Omental fat pad (tissue), 4 donors: ENCODE measurements at places on chromosomes 1 and 21. TPM values are rescaled to one million over a fixed set of nuclear protein-coding genes. Genes with fewer than 3 reads are reported as not detected.

The SLC9C2 gene
- not detected for total RNA-seq

The KCNN3 gene
- total RNA-seq = 0.24 TPM

DNA sequence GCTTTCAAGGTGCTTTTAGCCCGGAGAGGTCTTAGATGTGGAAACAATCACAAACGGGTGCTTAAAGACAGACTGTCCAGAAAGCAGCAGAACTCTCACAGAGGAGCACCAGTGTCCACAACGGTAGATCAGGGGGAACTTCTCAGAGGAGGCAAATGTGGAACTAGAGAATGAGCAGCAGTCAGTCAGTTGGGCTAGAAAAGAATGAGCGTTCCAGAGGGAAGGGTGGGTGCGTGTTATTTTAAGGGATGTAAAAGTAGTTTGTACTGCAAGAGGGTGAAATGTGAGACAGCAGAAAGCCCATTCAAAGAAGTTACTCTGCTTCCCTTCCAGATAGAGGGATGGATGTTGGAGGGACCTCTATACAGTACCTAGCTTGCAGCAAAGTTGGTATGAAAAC lies 30.9 kb downstream of the RGS5 start:
- no peak for DNase-seq

GRCh38 chr1:205009670-205010069 lies 33.3 kb upstream of the CNTN2 start:
- DNase-seq = no peak

DNA sequence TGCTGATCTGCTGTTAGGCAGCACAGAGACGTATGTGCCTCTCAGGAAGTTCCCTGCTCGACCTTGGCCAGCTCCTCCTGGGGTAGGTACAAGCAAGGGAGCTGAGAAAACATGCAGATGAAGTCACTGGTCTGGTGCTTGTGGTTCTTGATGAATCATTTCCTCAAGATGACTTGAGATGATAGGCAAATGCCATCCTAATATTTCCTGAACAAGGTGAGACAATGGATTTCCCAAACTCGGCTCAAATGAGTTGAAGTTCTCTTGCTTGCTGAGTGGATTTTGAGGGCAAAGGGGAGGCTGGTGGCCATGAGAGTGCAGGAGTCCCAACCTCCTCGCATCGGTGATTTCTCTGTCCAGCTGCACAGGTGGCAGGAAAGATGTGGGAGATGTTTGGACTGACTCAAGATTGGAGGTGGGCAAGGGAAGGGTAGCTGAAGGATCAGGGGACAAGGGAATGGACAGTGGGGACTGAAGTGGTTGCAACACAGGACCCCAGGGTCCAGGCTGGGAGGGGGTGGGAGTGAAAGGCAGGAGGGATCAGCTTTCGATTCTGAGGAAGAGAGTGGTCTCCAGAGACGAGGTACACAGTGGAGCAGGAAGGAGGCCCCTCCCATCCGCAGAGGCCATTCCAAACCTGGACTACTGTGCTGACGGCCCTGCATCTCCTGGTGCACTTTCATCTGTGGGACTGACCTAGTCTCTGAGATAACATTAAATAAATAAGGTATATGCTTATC lies 63.9 kb downstream of the CAPN2 start:
- DNase-seq = no peak

GRCh38 chr1:227895828-227896685 lies 51.7 kb downstream of the WNT9A start:
- DNase-seq = peak; percentile 6

- DNase-seq = no peak
Observed at GRCh38 chr1:6634371-6635052, 9.8 kb downstream of the THAP3 start.

The CLCA1 gene
- total RNA-seq = not detected

- no peak for DNase-seq
Observed at GRCh38 chr1:26833432-26834405, 7.2 kb downstream of the ZDHHC18 start.

DNA sequence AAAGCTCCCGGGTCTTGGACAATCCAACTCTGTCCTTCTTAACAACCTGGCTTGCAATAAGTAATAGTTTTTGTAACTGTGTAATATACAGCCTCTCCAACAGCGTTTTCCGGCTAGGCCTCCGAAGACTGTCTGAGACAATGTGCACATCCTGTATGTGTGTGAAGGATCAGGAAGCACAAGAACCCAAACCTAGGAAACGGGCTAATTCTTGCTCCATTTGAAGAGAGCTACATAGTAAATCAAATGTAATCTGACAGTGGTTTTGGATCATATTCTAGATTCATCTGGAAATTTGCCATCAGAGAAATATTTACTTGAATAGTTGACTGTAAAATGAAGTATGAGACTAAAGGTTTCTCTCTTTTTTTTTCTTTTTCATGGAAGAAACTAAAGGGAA lies 1.2 kb downstream of the GPR52 start:
- DNase-seq = no peak

- no peak for DNase-seq
Observed at GRCh38 chr1:81802707-81803430, 2.1 kb downstream of the ADGRL2 start.

GRCh38 chr1:165228676-165229075 lies 127.8 kb downstream of the LMX1A start:
- DNase-seq = no peak

GRCh38 chr1:36133484-36133883 lies 8.5 kb upstream of the COL8A2 start:
- peak; percentile 70 for DNase-seq

DNA sequence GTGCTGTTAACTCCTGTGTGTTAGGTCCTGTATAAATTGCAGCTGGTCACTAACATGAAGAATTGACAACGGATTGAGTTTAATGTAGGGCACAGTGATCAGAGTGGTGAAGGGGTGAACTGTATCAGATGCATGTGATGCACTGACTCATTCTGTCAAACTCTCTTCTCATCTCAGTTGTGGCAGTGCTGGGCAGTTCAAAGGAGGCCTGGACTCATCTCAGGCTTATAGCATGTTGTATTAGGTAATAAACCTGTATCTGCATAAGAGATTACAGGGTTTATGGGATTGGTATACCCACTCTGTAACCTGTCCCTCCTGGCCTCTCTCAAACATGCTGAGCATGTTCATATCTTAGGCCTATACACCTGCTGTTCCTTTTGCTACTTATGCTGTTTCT lies 12.4 kb upstream of the GBP3 start:
- DNase-seq = no peak

DNA sequence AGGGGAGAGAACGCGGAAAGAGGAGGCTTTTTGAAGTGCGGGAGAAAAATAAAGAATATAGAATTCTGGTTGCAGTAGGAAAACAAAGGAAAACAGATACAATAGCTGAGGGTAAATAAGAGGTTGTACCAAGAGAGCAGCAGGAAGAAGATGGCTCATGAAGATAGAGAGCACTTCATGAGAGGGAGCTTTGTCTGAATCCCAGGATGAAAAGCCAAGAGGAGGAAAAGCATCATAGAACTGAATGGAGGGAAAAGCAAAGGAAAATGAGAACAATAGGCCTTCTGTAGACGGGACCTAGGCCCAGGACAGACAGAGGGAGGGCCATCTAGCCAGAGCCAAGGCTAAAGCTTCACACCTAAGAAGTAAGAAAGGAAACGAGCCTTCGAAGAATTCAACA lies 49.5 kb downstream of the ATP6V1G3 start:
- no peak for DNase-seq

GRCh38 chr1:99964806-99965205 lies 5.0 kb upstream of the SLC35A3 start:
- no peak for DNase-seq

DNA sequence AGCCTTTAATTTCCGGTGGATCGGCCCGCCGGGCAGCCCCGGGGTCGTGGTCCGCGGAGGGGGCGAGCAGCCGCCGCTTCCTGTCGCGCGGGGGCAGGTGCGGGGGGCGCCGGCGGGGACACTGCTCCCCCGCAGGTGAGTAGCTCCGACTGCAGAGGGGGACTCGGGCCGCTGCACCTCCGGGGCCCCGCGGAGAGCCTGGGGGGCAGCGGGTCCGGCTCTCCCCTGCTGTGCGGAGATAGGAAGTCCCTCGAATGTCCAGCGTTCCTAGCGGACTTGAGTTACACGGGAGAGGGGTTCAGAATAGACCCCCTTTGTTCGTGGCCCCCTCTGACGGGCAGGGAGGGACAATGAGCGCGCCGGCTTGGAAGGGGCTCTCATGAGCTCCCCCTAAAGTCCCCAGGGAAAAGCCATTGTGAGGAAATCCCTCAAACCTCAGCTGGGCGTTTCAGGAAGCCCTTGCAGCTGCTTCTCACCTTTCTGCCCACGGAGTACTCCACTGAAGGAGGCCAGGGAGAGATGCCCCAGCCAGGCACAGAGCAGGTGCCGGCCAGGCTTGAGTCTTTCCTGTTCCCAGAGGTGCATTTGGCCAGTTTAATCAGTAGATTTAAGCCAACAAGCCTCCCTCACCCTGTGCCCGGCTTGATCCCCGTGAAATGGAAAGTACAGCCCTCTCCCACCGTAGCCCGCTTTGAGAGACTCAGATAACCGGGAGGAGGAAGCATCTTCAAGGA lies 925 bp downstream of the PDE9A start:
- no peak for DNase-seq

The NPL gene
- 26.3 TPM for total RNA-seq

DNA sequence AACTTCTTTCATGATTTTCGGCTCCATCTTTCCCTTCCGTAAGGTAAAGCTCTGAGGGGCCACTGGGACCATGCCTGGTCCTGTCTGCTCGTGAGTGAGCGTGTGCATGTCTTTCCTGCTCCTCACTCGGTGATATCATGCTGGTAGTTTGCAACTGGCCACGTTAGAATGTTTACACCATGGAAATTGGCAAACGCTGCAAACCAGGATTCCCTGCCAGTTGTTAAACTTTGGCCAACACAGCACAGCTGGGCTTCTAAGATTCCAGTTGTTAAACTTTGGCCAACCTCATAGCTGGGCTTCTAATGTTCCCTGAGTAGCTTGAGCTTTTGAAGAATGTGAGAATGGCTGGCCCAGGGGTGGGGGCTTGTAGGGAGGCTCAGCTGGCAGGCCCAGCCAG lies 68.0 kb upstream of the ACTL8 start:
- DNase-seq = no peak

DNA sequence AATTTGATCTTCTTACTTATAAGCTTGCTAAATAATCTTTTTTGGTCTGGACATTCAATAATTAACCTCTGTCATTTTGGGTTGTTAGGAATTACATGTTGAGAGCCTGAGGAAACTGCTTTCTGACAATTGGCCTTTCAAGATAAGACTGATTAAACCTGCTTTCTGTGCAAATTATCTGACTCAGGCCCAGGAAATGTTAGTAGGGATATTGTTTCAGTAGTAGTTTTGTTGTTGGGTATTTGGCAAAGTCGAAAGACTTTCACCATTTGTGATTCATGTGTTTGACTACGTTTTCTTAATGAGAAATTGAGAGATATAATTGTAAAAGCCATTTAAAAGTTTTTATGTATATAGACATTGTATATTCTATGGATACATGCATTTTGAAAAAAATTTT lies 81.1 kb upstream of the GPR88 start:
- no peak for DNase-seq

The INKA2 gene
- 8.8 TPM for total RNA-seq

DNA sequence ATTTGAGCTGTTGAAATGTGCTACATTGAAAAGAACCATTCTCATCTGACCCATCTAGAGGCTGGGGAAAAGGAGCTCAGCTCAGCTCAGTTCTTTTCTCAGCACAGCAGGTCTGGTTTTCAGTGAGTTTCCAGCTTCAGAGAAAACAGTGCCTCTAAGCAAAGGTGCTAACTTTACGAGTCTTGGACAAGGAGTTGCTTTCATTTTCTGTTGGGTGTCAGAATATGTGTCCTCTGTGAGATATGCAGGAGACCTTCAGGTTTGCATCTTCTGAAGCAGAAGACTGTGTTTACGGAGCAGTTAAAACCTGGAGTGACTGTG lies 321.3 kb upstream of the USP24 start:
- DNase-seq = no peak

The TACSTD2 gene
- total RNA-seq = 0.96 TPM

DNA sequence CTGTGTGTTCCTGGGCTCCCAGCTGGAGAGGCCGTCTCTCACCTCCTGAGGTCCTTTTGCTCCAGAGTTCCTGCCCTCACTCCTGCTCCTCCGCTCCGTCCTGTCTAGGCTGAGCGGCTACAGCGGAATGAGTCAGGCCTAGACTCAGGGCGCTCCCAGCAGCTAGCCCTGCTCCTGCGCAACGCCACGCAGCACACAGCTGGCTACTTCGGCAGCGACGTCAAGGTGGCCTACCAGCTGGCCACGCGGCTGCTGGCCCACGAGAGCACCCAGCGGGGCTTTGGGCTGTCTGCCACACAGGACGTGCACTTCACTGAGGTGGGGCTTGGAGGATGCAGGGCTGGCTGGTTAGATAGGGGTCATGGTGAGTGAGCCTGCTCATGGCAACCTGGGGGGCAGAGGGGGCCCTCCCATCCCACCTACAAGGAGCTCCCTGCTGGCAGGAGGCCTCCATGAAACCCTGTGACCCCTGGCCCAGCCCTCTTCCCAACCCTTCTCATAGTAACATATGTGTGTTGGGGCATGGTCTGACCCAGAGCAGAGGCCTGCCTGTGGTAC lies 15.1 kb downstream of the PSRC1 start:
- DNase-seq = no peak

GRCh38 chr21:35868005-35868868 lies 192.1 kb downstream of the SETD4 start:
- no peak for DNase-seq

- no peak for DNase-seq
Observed at GRCh38 chr1:185368313-185368855, 51.3 kb upstream of the IVNS1ABP start.

DNA sequence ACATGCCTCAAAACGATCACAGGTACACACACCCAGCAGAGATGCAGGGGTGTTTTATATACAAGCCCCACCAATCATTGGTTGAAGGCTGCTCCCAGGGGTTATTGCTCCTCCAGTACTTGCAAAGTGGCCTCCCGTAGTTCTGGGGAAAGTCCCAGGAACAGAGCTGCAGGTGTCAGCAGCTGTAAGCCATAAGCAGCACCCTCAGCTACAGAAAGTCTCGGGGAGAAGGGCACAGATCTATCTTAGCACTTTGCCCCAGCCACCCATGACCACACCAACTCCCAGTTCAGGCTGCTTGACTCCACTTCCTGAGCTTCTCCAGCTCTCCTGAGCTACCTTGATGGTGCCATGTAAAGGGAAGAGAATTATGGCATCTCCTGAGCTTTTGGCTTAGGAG lies 222.7 kb upstream of the GJB5 start:
- DNase-seq = no peak

The ZZZ3 gene
- total RNA-seq = 56.0 TPM

DNA sequence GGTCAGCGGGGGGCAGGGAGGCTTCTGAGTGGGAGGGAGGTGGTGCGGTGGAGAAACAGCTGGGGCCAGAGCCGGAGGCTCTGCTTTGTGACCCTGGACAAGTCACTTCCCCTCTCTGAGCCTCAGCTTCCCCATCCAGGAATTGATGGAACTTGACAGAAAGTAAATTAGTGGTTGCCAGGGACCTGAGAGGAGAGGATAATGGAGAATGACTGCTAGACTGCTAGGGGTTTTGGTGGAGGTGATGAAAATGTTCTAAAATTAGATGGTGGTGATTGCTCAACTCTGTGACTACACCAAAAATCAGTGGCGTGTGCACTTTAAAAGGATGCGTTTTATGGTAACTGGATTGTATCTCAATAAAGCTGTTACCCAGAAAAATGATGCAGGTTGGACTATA lies 100.9 kb downstream of the ARHGEF10L start:
- no peak for DNase-seq
